ENCODE measurements at places on chromosomes 2 and 18.

DNA sequence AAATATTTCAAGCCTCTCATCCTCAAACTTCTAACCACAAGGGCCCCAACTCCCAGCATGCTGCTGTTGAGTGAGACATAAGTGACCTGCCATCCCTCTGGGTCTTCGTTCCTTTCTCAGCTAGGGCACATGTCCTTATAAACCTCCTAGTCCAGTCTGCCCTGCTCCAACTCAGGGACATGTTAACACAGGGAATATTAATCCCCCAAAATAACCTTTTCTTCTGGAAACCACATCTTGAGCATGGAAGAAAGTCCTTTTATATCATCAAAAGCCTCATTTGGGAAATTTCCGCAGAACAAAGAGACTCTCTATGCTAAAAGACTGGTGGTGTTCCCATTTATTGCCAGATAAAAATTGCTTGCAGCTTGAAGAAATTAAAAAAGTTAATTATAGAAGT lies 14.4 kb downstream of the TNP1 start:
- no peak for DNase-seq
- no peaks in the 10 kb centered on the region for H3K4me1 ChIP-seq
- no peak overlapping the region for H3K4me3 ChIP-seq
- no peaks in the 10 kb centered on the region for H3K27me3 ChIP-seq
- no peak overlapping the region for H3K27ac ChIP-seq
- no peaks in the 10 kb centered on the region for H3K36me3 ChIP-seq

GRCh38 chr18:59810735-59811520 lies 88.9 kb upstream of the PMAIP1 start:
- H3K36me3 ChIP-seq, result no peaks in the 10 kb centered on the region
- no peak for DNase-seq
- no peaks in the 10 kb centered on the region for H3K27me3 ChIP-seq

DNA sequence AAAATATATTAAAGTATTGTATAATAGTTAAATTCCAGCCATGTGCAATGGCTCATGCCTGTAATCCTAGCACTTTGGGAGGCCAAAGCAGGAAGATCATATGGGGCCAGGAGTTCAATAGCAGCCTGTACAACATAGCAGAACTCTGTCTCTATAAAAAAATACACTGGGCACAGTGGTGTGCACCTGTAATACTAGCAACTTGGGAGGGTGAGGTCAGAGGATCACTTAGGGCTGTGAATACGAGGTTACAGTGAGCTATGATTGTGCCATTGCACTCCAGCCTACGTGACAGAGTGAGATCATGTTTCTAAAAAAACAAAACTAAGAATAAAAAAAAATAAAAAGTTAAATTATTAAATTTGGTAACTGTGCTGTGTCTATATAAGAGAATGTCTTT lies 36.1 kb downstream of the ZRANB3 start:
- H3K4me3 ChIP-seq, result no peak overlapping the region
- DNase-seq, result no peak
- H3K36me3 ChIP-seq, result peaks cover 14% of the 10 kb centered on the region
- H3K4me1 ChIP-seq, result no peaks in the 10 kb centered on the region
- H3K27me3 ChIP-seq, result no peaks in the 10 kb centered on the region

GRCh38 chr2:172843902-172844715 lies 108.5 kb downstream of the RAPGEF4 start:
- DNase-seq, result no peak
- no peaks in the 10 kb centered on the region for H3K36me3 ChIP-seq
- no peak overlapping the region for H3K4me3 ChIP-seq

Measured in endothelial cell (in vitro differentiated cells).